ENCODE measurements at places on chromosomes 1 and 21.

GRCh38 chr21:37233551-37234146 is 33.5 kb downstream of the VPS26C start:
- no peak for DNase-seq

- no peak for DNase-seq
Observed at GRCh38 chr1:57058652-57059501, 93.1 kb upstream of the C8B start.

- no peak for DNase-seq
Observed at GRCh38 chr1:226373376-226373775, 34.5 kb downstream of the PARP1 start.

- no peak for DNase-seq
Observed at GRCh38 chr1:37305841-37306240, 168.5 kb upstream of the ZC3H12A start.

DNA sequence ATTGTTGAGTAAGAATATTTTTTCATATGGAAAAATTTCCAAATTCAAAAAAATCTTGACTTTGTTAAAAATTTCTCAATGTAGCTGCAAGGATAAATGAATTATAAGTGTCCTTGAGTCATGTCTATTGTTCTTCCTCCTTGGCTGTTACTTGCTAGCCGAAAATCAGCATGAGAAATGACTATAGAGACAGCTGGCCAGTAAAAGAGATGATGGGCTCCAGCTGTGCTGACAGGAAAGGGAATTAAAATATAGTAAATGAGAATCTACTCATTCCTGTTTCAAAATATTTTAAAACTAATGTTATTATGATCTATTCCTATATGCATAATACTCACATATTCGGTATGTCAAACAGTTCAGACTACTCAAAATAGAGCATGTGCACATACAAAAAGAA is 1292.6 kb downstream of the BRINP3 start:
- DNase-seq = no peak

- no peak for DNase-seq
Observed at GRCh38 chr1:201320168-201320788, 37.0 kb downstream of the PKP1 start.
